Adrenal gland (tissue), 19 donors: ENCODE measurements at places on chromosomes 3 and 15. TPM values are rescaled to one million over a fixed set of nuclear protein-coding genes. Genes with fewer than 3 reads are reported as not detected.
A peak's percentile ranks its signal among the peaks of the same experiment; 100 is the strongest.

DNA sequence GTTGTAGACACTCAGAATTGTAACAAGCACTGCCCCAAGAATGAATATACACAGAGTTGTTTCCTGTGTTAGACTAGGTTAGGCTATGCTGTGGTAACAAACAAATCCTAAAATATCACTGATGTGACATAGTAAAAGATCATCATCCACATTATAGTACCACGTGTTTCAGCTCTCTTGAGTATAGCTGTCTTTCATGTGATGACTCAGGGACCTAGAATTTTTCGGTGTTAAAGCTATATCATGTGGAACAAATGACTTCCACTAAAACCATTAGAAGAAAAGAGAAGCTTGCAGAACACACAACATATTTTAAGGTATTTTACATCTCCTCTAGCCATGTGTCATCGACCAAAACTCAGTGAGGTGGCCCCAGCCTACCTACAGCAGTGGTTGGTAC is 307.9 kb upstream of the RBMS3 start:
- no peak for DNase-seq

DNA sequence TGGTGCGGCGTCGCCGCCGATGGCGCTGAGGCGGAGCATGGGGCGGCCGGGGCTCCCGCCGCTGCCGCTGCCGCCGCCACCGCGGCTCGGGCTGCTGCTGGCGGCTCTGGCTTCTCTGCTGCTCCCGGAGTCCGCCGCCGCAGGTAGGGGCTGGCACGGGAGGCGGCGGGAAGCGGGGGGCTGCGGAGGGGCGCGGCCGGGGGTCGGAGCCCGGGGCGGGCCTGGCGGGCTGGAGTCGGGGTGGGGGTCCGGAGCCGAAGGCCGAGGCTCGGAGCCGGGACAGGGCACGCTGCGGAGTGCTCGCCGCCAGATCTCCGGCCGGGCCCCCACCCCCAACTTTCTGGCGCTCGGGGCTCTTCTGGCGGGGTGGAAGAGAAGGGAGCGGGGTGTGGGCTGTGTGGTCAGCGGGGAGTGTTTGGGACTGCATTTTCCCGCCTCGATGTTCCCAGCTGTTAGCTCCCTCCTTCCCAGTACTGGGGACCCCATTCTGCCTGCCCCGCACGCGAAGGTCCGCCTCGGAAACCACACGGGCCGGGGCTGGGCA is 299 bp downstream of the TYRO3 start:
- no peak for DNase-seq

The SCG5 gene
- total RNA-seq: 26.2 TPM

DNA sequence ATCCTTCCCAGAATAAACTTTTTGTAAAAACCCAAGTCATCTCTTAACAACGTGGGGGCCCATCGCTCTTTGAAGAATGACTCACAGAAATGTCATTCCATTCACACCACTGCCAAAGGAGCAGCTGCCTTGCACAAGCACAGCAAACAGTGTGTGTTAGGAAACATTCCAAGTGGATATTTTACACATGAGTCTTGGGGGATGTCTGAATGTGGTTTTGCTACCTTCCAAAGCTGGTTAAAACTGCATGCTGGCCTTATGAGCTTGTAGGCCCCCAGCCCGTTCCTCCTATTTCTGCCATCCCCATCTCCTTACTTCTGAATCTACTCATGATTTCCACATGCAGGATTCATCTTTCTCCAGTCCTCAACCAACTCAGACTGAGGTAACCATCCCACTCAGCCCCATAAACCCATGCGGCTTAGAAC is 130.8 kb downstream of the CPNE4 start:
- DNase-seq: peak; percentile 5

The CIDEC gene
- 0.96 TPM for total RNA-seq

DNA sequence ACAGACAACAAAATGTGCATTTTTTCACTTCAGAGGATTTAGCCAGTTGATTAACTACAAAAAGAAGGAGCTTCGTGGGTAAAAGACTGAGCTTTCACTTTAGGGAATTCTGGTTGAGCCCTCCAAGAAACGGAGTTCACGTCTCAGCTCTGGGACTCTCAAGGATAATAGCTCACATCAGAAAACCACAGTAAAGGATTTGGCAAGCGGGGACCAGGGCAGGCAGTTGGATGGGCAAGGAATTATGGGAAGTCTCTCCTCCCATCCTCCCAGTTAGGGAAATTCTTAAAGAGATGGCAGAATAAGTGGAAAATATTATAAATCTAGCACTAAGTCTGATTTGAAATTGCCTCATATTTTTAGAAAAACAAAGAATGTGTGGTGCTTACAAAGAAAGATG is 188.3 kb upstream of the EOMES start:
- no peak for DNase-seq

DNA sequence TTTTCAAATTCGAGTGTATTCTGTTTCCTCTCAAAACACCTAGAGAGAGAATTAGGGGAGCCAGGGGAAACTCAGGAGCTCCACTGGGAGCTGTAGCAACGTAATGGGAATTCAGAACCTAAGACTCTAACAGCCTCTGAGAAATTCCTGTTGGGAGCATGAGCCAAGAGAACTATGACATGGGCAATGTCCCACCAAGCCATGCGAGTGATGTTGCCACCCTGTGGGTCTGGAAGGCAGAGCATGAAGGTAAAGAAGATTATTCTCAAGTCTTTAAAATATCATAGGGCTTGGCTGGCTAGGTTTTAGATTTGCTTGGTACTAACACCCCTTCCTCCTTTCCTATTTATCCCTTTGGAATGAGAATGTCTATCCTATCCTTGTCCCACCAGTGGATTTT is 392.6 kb upstream of the ADAMTS9 start:
- DNase-seq: no peak

GRCh38 chr3:49020330-49021212 is 1.4 kb upstream of the NDUFAF3 start:
- peak; percentile 54 for DNase-seq

The TNFAIP8L3 gene
- total RNA-seq: 1.8 TPM

DNA sequence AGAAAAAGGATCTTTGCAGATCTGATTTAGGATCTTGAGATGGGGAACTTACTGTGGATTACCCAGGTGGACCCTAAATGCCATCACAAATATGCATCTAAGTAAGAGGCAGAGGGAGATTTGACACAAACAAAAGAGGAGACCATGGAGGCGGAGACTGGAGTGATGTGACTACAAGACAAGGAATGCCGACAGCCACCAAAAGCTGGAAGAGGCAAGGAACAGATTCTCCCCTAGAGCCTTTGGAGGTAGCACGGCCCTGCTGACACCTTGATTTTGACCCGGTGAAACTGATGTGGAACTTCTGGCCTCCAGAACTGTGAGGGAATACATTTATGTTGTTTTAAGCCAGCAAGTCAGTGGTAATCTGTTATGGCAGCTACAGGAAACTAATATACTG is 44.0 kb downstream of the GASK1A start:
- DNase-seq: no peak

DNA sequence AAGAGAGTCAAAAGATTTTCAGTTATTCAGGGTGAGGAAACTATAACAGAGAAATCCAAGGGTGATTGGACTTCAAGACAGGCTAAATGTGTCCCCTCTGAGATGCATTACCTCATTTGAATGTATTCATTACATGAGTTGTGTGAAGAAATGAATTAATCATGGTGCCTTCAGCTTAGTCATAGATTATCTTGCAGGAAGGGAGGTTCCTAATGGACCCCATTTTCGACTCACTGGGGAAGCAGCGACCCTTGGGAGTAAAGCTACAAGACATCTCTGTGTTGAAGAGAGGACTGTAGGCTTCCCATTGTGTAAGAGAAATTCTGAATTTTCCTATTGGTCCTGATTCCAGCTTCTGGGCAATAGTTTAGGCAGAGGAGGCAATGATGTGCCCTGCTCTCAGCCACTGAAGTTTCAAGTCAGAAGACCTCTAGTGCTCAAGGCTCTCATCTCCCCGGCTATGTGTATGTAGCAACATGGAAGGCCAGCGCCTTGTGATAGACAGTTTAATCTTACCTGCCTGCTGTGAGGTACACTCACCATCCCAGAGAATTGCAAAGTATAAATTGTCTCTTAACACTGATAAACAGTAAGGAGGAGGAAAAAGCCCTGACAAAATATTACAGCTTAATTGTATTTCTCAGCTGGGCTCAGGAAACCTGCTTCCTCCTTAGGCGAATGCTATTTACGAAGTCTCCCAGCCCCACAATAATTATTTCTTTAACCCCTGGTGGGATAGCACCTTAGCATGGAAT is 133.8 kb downstream of the PDCD6IP start:
- no peak for DNase-seq

DNA sequence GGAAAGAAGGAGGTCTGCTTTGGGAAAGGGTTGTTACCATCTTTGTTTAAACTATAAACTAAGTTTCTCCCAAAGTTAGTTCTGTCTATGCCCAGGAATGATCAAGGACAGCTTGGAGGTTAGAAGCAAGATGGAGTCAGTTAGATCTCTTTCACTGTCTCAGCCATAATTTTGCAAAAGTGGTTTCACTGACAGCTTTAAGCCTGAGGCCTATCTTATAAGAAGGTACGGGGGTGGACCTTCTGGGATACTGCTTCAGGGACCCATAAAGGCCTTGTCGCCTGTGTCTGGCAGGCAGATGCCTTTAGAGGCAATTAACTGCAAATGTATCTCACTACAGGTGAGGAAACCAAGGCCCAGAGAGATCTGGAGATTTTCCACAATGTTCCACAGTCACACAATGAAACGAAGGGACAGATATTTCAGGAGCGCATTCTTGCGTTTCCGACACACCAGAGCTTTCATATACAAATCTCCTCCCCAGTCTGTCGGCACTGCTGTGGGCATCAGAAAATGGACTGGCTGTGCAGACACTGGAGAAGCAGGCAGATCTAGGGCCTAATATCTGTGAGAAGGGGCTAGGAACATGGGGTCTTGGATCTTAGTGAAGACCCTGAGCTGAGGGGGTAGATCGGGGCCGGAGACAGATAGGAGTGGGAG is 169.5 kb upstream of the SMAD3 start:
- peak; percentile 8 for DNase-seq

- no peak for DNase-seq
Observed at GRCh38 chr3:100966049-100966491, 27.2 kb downstream of the ABI3BP start.

DNA sequence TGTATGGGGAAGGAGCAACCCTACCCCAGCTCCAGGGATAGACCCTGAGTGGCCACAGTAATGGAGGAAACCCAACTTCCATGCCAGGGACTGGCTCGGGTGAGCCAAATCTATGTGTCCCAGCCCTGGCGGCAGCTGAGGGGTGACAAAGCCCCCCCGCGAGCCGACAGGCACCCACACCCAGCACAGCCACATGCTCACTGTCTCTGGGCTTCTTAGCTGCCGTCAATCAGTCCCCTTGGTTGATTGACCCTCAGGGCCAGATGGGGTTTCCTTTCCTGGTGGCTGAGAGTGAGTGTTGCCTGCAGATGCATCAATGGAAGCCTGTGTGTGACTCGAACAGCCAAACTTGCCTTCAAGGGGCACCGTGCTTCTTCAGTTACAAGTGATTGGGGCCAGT is 2.1 kb upstream of the OCA2 start:
- no peak for DNase-seq

DNA sequence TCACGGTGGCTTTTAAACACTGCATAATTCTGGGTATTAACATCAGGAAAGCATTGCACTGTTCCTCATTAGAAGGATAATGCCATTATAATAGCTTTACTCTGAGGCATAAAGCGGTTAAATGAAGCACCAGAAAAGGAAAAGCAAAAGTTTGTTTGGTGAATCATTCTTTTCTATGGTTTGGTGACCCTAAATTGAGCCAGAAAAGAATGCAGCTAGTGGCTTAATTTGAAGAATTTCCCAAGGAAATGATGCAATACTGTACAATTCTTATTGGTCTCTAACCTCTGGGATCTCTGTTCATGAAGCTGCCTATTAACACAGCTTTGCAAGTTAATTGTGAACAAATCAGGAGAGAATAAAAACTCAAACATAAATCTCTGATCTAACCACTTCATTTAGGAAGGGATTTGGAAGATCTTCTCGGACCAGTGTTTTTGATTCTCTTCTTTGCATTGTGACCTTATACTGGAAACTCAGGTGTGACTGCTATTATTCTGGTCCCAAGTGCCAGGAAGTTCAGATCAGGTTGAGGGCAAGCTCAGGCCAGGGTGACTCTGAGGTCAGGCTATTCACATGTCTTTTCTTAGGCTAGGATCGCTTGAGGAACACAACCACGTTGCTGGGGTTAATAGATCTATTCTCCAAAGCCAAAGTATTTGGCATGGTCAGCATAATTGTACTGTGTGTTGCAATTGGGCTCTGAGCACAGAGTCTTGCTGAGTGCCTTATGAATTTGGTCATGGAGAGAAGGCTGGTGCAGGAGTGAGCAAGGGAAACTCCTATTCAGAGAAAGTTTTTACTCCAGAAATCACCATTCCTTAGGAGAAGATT is 11.3 kb upstream of the DLG1 start:
- DNase-seq: peak; percentile 30

GRCh38 chr15:56207092-56207491 is 36.6 kb downstream of the RFX7 start:
- no peak for DNase-seq

The SPG21 gene
- total RNA-seq: 90.9 TPM

The HIGD2B gene
- total RNA-seq: not detected

The PRR20G gene
- not detected for total RNA-seq

DNA sequence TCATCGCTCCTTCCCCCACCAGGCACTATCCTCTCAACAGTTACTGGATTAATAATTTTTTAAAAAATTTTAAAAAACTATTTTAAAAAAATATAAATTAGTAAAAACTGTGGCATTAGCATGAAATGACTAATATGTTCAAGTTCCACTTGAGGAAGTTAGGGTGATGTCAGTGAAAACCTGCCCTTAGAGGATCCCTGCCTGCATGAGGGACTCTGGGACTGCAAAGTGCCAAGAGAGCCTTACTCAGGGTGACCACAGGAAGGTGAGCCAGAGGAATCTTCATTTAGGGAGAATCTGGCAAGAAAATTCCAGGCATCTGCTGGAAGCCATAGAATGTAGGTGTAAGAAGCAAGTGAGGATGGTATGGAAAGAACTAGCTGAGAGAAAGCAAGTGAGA is 157.7 kb upstream of the BCL6 start:
- no peak for DNase-seq

DNA sequence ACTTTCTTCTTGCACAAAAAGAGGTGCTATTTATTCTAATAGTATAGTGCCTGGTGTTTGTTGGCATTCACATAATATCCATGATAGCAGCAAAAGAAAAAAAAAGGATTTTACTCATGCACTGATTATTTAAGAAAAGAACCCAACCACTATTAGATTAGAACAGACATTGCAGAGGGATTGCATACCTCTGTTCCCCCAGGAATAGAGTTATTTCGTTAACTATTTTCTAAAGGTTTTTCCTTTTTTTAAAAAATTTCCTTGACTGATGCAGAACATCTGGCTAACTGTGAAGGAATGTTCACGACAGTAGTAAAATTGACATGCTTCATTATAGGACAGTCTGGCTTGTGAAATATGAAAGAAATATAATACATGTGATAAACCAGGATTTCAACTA is 136.6 kb upstream of the PTX3 start:
- no peak for DNase-seq

GRCh38 chr3:31645256-31645655 is 112.5 kb downstream of the STT3B start:
- no peak for DNase-seq
